Mesenchymal stem cell (in vitro differentiated cells and primary cell): ENCODE measurements at places on chromosomes 7 and 10.
A peak's percentile ranks its signal among the peaks of the same experiment; 100 is the strongest.

DNA sequence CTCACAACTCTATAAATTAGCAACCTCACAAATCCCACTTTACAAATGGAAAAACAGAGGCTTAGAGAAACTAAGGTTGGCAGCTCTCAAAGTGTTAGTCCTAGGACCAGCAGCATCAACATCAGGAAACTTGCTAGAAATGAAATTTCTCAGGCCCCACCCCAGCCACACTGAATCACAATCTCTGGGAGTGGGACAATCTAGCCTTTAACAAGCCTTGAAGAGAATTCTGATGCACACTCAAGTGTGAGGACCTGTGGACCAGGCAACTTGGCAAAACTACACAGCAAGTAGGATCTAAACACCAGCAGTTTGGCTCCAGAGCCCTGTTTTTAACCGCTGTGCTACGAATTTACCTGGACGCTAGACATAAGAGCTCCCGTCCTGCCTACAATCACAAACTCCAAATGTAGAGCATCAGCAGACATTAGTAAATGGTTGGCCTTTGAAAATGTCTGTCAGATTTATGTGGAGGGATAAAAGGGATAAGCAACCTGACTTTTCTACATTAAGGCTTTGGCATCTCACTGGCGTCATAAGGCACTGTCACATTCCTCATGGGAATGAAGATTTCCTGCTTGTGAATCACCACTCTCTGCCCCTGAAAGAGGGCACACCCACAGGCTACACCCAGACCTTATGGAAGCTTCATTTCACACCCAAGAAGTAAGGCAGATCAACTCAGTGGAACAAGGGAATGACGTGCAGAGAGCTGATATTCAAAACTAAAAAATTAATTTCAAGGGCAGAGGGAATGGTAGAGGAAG lies 34.5 kb downstream of the PPP1R3C start:
- DNase-seq, result peak; percentile 80

- DNase-seq, result peak; percentile 96
These were observed 26.5 kb downstream of the GTF2IRD1 start for GRCh38 chr7:74479961-74480829.

GRCh38 chr7:136890399-136890798 lies 21.9 kb downstream of the CHRM2 start:
- DNase-seq, result peak; percentile 15

GRCh38 chr7:130894146-130894908 lies 160.3 kb upstream of the KLF14 start:
- peak; percentile 77 for DNase-seq

GRCh38 chr7:143176128-143176527 lies 7.1 kb upstream of the TAS2R39 start:
- no peak for DNase-seq

- DNase-seq, result no peak
These were observed 2.4 kb upstream of the ITPRIP start for GRCh38 chr10:104340641-104341040.

DNA sequence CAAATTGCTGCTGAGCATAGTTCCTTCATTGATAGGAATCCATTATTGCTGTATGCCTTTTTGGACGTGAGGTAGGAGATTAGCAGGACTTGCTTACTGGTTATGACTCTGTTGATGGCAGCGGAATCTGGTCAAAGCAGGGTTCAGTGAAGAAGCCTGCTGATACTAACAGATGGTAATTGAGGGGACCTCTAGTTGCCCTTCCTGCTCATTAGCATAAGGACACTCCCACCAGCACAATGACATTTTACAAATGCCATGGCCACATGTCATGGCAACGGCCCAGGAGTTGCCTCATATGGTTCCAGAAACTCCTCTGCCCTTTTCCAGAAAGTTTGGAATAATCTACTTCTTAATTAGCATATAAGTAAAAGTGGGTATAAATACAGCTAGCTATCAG lies 417.5 kb downstream of the CDC14C start:
- DNase-seq, result no peak

DNA sequence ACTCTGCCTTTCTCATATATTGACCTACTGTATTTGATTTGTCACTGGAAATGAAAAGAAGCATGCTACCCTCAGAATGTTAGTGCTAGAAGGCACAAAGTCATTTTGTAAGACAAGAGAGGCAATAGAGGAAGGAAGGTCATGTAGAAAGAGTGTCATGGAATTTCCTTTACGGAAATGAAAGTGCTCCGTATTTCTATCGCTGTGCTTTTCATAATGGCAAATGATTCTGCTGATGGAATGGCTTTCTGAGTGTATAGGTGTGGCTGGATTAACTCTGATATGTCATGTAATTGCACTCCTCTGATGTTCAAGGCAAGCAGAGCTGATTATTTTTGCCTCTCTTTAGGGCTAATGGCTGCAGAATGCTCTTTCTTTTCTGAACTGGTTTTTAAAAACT lies 15.5 kb upstream of the STEAP4 start:
- no peak for DNase-seq
